ENCODE measurements at places on chromosomes 4 and X.

- no peak for DNase-seq
These were observed 618.6 kb downstream of the CENPC start for GRCh38 chr4:66926687-66927086.

- no peak for DNase-seq
These were observed 16.7 kb downstream of the LGI2 start for GRCh38 chr4:25013756-25014661.

DNA sequence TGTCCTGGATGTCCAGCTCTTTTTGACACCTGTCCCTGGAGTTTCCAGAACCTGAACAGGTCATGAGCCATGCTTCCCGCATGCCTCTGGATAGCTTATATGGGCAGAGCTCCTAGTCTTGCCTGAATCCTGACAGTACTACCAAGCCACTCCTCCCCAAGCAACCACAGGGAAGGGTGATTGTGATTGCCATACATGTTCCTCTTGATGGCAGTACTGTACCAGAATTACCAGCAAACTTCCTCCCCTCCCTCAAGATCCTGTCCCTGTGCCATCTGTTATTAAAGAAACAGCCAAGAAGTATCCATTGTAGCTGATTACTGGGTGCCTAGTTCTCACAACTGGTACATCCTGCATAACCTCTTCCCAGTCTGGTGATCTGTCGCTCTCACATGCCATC, 264.3 kb upstream of the AGTR2 start:
- DNase-seq, result no peak

DNA sequence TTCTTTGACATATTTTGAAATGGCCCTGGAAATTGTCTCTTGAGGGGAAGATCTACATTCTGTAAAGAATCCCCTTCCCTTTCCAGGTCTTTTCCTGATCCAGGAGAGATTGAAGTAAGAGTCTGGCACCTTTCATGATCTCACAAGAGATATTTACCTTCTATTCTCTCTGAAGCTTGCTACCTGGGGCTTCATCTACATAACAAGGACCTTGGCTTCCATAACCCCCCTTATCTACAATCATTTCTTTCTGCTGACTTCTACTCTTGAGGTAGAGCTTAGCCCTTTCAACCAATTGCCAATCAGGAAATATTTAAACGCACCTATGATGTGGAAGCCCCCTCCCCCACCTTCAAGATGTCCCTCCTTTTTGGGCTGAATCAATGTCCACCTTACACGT, 383.7 kb upstream of the MAGEB18 start:
- no peak for DNase-seq

DNA sequence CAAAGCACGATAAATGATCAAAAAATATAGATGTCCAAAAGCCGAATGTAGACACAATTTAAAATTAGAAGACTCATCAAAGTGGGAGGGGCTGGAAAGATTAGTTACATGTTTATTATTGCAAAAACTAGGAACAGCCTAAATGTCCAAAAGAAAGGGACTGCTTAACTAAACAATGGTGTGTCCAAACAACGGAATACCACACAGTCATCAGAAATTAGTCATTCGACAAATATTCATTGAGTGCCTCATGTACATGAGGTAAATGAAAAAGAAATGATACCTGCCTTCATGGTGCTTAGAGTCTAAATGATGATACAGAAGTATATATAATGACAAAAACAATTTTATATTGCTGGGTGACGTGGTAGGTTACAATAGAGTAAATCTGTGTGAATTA, 139.7 kb downstream of the MAML3 start:
- DNase-seq, result no peak

GRCh38 chr4:179624768-179625181, 2182.5 kb upstream of the AGA start:
- no peak for DNase-seq

- no peak for DNase-seq
These were observed 52.1 kb downstream of the PTCHD1 start for GRCh38 chrX:23386726-23387125.

DNA sequence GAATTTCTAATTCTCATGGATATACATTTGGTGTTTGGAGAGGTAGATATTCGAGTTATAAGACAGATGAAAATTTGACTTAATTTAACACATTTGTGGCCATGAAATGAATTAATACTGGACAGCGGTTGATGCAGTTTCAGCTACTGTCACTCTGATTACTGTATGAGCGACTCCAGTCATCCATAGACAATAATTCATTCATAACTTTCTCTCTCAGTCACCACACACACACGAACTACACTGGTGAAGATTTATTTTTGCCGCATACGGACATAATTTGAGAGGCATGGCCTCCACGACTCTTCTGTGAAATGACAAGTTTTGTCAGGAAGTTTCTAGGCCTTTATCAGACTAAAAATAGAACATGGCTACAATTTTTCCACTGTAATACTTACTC, 177.0 kb downstream of the TENM3 start:
- DNase-seq, result no peak

- no peak for DNase-seq
These were observed 11.3 kb upstream of the DOCK11 start for GRCh38 chrX:118484216-118484903.

DNA sequence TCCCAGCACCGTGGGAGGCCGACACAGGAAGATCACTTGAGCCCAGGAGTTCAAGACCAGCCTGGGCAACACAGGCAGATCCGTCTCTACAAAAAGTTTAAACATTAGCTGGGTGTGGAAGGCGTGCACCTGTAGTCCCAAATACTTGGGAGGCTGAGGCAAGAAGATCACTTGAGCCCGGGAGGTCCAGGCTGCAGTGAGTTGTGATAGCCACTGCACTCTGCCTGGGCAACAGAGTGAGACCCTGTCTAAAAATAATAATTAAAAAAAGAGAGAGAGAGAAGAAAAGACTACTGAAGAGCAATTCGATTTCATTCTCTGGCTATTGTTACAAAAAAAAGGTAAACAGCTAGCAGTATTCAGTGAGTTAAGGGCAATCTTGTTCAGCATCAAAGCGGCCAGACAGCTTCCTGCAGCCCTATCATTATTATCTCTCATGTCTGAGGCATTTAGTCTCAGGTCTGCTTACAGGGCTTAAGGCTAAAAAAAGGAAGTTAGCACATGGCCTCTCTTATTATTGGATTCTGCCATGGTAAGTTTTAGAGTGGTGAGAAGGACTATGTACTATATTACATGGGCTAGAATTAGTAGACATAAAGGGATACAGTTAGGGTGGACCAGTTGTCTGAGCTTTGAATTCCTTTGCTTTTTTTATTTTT, 37.9 kb downstream of the ARHGEF6 start:
- DNase-seq, result no peak

DNA sequence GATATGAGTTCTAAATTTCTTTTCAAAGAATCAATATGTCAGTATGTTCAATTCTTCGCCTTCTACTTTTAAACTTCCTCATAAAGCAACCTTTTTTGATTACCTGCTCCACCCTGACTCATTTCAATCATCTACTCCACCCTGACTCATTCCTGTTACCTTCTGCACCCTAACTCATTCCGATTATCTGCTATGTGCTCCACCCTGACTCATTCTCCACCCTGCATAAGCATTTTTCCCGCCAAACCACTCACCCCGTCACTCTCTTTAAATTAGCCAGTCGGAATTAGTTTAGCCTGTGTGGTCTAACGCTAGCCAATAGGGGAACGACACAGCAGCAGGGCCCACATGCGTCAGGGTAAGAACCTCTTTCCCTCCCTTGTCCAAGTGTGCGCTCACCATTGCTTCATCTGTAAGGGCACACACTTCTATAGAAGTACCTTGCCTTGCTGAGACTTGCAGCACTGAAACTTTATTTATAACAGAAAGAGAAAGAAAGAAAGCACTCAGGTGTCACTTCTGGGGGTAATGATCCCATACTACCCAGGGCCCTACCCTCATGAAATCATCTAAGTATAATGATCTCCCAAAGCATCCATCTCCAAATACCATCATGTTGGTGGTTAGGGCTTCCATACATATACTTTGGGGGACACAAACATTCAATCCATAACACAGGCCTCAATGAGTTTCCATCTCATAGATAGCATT, 875.2 kb downstream of the RAPGEF2 start:
- DNase-seq, result no peak

DNA sequence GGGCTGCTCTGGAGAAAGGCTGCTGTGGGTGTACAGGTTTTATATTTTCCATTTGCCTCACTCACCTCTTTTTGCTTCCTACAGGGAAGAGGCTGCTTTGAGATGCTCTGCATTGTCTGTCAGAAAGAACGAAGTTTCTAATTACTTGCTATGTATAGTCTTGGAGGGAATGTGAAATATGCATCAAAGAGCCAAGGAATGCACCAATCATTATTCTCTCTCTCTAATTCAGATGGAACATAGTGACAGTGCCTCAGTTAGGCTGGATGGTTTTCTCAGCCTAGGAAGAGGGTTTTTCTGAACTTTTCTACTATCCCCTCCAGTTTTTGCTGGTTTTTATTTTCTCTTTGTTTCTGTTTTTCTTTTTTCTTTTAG, 106.8 kb upstream of the SLC4A4 start:
- no peak for DNase-seq

DNA sequence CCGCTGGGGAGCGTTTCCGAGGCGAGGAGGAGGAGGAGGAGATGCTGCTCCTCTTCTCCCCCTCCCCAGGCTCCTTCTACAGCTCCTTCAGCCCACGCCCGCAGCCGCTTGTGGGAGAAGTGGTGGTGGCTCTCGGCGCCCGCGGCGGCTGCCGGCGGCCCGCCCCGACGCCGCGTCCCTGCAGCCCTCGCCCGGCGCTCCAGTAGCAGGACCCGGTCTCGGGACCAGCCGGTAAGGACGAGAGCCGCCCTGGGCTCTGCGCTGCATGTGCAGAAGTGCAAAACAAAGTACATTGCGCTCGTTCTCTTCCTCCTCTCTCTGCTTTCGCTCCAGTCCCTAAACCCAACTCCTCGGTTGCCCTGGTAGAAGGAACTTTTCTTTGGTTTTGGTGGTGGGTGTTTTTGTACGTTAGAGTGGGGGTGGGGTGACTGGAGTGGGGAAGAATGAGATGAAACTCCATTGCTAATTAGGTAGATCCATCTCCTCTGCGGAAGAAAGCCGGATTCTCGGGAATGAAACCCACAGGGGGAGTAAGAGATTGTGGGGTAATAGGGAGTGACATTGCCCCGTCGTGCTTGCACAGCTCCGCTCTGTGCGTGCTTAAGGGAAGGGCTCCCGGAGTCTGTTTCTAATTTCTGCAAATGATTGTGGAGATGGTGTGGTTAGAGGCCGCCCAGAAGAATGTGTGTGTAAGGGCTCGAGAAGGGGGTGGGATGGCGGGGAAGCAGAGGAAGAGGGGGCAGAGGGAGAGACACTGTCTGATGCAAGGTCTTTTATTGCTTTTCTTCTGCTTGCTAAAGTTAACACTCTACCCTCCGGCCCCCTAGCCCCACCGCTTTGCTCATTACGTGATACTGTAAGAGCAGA, 677 bp downstream of the PTPN13 start:
- no peak for DNase-seq

- no peak for DNase-seq
These were observed 34.6 kb upstream of the FRAS1 start for GRCh38 chr4:78022517-78022916.

GRCh38 chr4:80199947-80200346, 2.6 kb downstream of the PRDM8 start:
- DNase-seq, result no peak
